NCI-H1417 treated with DMSO at 0.1 percent for 48 hours (cell line): ENCODE measurements at places on chromosomes 16 and 17.

GRCh38 chr16:21702276-21702675, 38.5 kb downstream of the OTOA start:
- DNase-seq: no peak

GRCh38 chr16:19916064-19916463, 31.4 kb upstream of the GPRC5B start:
- DNase-seq: no peak

DNA sequence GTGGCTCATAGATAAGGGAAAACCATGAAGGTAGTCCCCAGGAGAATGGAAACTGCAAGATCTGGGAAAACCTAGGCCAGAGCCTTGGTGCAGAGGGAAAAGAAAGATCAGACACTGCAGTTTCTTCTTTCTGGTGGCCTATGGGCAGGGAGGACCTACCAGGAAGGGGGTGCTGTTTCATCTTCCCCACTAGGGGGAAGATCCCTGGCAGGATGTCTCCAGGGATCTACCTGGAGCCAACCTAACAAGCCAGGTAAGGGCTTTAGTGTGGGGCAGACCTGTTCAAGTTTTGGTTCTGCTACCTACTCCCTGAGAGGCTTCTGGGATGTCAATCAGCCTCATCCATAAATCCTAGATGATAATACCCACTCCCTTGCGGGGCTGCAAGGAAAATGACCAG, 21.4 kb downstream of the TOM1L2 start:
- no peak for DNase-seq

DNA sequence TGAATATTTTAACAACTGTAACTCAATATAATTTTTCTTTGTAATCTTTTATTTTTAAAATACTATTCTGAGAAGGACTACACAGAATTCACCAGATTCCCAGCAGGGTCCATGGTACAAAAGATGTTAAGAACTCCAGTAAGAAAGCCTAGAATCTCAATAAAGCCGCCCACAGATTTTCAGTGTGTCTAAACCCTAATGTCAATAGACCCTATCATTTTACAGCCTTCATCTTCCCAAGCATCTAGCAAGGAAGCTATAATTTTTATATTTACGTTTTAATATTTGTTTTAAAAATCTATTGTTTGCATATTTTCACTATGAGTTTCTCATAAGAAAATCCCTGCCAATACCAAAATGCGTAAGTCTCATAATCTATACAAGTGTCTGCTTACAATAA, 148.5 kb downstream of the CEP112 start:
- no peak for DNase-seq

GRCh38 chr16:47581114-47581513, 120.0 kb downstream of the PHKB start:
- DNase-seq: no peak

- no peak for DNase-seq
Measured at GRCh38 chr17:19660219-19660870, 11.8 kb downstream of the ALDH3A2 start.

- no peak for DNase-seq
Measured at GRCh38 chr17:33595828-33596227, 302.7 kb upstream of the ASIC2 start.

DNA sequence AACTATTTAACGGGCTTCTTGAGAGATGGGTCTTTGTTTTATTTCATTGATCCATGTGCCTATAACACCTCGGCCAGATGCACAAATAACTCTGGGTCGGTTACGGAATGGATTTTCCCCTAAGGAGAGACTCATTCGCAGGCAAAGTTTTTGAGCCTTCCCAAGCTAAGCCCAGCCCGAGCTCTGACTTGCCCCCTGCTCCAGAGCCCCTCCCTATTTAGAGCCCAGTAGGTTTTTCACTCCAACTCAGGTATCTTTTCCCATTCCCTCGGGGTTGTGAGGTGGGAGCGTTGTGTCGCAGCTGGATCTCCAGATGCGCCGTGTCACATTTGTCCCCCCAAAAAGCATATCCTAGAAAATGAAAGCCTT, 812 bp upstream of the MYOCD start:
- no peak for DNase-seq

GRCh38 chr16:25691519-25692091, at the start of gene HS3ST4:
Gene HS3ST4 (plus strand): TSS chr16:25691959.
- no peak for DNase-seq

GRCh38 chr16:9128346-9129342, 37.2 kb downstream of the HAPSTR1 start:
- DNase-seq: no peak

DNA sequence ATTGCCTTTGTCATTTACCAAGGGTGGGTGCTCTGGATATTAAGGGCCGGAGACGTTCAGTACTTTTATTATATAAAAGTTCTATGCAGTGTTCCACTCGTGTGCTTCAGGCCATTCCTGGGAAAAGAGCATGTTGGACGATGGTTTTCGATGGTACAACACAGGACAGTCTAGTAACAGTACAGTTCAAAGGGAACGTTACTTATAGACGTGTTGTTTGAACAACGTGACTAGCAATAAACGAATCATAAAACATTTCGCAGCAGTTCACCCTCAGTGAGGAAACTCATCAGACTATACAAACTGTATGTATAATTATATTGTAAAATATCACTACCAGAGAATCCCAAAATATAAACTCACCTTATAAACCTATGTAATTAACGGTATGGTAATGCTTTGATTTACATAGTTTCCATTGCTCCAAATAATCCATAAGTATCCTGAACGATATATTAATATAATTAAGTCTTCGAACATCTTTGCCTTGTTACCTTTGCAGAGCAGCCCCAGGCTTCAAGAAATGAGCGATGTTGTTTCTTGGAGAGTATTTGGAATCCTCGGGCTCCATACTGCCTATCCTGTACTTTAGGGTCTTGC, 589 bp downstream of the NMT1 start:
- no peak for DNase-seq

DNA sequence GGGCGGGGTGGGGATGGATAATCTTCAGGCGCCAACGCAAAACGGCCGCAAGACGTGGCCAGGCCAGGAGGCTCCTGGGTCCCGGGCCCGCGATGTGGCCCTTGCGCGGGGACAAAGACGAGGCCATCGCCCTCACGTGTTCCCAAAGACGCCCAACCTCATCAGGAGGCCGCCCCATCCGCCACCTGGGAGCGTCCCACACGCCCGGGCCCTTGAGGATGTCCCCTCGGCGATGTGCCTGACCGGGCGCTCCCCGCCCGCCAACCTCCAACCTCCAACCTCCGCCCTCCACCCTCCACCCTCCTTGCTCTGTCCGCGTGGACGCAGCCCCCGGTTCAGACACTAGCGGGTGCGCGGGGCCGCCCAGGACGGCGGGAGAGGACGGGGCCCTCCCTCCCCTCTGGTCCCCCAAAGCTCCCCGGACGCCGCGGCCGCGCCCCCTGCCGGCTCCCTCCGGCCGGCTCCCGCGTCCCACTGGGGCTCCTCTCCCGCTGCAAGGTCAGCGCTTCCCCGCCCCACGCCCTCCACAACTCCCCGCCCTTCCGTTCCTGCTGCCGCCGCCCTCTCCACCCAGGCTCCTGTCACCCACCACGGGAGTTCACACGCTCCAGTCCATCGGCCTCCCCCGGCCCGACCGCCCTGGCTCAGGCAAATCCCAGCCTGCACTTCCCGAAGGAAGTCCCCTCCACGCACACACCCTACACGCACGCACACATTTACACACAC, 250.8 kb upstream of the RPL38 start:
- DNase-seq: peak; percentile 11

GRCh38 chr17:17018612-17019429, 23.4 kb upstream of the MPRIP start:
- no peak for DNase-seq

DNA sequence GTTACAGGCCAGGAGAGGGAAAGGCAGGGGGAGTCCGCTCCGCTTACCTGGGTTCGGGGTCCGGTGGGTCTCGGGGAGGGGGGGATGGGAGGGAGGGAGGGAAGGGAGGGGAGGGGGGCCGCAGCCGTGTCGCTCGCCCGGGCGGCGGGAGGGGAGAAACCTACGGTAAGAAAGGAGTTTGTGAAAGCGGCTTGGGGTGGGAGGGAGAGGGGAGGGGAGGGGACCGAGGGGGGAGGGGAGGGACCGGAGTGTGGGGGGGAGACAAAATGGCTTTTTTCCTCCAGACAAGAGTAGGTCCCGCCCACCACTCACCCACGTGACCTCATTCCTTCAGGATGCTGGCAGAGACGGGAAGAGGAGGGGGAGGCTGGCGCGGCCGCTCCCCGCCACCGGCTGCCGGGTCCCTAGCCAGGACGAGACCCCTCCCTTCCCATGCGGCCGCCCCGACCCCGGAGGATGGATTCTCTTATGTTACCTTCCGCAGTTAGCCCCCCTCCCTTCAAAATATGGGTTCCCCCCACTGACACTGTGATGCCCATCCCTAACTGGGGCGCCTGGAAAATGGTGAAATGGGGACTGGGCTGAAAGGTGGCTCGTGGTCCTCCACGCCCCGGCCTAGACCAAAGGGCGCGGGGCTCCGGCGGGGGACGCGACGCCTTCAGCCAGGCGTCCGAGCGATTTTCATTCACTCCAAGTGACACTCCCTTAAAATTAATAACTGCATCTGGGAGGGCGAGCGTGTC, at the start of gene PCGF2:
PCGF2 (minus strand) TSS at position 188 of the 743 bp plus-strand sequence. CDS start 7,934 bp downstream, outside the sequence.
- DNase-seq: peak; percentile 64

DNA sequence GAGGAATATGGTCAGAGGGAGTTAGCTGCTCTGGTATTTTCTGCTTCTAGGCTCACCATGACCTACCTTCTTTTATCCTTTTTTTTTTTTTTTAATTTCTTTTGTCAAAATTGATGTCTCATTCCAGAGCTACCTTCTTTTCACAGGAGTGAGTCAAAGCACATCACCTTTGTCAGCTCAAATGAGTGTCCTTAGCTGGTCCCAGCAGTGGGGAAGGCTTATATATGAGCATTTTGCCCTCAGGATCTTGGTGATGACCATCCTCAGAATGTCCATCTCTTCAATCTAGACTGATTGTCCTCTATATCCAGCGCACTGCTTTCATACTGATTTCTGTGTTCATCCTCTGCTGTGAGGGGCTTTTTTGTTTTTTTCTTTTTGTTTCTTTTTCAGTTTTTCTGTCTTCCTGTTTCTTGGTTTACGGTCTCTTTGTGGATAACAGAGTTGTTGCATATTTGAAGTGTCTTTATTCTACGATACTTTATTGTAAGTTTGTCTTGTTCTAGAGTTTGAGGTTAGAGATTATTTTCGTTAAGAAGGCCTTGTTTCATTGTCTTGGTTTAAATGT, 24.9 kb downstream of the CBFB start:
- no peak for DNase-seq

- DNase-seq: no peak
Measured at GRCh38 chr16:57711-58110, 4.1 kb downstream of the SNRNP25 start.

GRCh38 chr17:6651354-6651918, at the start of the genes C17orf100 and MED31:
Gene C17orf100 (plus strand): TSS chr17:6651762. CDS start chr17:6651914, 152 bp downstream.
Gene MED31 (minus strand): TSS chr17:6651605. CDS start chr17:6651528, 77 bp downstream.
- peak; percentile 33 for DNase-seq

- no peak for DNase-seq
Measured at GRCh38 chr16:1330260-1330914, 3.1 kb upstream of the BAIAP3 start.

DNA sequence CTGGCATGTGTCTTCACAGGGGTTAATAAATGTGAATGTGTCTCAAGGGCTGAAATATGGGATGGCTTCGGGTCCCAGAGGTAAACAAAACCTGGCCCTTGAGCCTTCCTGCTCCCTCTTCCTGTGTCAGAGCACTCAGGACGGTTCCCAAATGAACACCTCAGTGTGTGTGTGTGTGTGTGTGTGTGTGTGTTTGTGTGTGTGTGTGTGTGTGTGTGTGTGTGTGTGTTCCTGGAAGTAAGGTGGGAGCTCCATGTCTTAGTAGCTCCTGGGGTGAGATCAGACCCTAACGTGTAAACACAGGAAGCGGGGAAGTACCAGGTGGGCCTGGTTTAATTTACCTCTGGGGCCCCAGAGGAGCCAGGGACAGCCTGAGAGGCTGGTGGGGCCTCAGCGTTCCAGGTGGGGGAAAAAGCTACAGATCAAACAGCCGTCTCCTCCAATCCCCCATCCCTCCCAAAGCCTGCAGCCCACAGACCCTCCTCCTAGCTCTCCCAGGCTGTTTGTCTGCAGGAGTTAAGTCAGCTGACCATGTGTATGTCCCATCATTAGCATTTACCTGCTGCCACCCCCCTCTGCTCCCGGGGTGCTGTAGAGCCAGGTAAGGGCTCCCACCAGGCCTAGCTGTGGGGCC, 6.1 kb downstream of the KIF19 start:
- no peak for DNase-seq

DNA sequence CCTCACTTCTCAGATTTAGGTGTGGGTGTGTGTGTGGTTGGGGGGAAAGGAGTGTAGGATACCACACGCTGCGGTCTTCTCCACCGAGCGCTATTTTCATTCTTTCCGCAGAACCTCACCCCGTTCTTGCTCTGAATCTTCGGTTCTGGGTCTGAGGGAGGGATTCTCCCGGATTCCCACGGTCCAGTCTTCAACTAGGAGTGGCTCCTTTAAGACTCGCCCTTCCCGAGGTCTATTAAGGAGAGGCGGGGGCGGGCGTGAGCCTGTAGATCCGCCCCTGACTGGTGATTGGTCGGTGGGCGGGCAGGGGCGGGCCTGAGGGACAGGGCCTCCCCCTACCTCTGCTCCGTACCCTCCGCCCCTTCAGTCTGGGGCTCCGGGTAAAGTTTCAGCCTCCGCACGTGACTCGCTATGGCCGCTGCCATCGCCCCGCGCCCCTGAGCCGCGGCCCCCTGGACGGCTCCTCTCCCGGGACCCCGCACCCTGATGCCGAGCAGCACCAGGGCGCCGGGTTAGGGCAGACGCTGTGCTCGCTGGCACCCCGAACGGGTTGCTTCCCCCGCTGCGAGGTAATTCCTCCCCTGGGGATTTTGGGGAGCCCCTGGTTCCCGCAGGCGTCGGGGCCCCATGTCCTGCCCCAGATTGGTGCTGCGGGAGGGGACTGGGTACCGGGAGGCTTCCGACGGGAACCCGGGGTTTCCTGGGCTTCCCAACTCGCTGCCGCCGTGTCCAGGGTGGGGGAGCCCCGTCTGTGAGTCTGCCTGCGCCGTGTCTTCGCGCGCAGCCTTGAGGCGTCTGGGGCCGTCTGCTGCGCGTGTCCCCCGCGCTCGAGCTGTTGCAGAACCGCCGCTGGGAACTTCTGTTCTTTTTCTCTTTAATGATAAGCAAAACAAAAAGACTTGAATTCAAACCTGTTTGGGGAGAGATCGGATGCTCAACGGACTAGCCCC, 9.2 kb downstream of the RARA start:
- DNase-seq: peak; percentile 61

DNA sequence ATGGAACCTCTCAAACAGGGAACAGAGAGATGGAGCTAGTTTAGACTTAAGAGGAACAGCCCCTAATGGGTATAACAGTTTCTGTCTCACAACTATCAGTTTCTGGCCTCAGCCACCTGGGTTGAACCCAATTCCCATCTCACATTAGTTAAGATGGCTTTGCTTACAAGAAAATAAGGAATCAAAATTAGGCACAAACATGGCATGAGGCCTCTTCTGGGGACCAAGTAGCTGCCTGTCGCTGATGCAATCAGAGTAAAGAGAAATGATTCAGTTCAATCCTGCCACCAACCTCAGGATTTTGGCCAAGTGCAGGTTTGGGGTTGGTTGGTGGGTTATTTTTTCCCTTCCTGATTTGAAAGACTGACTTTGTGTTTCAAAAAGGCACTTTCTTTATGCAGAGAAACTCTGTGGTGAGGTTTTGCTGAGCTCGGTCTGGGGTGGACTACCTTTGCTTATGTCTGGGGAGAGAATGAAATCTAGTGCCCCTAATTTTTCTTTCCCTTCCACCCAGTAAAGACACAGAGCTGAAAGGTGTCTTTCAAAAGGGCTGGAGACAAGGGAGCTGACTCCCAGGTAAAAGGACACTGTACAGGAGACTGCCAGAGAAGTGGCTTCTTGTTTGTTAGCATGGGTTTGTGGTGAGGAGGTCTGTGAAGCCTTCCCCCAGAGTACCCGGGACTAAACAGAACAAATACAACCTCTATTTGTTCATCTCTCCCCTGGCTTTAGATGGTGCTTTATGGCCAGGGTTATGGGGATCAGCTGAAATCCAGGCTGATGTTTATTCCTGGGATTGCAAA, 44.8 kb upstream of the NFAT5 start:
- no peak for DNase-seq
